ENCODE measurements at places on chromosomes 5 and 9.

DNA sequence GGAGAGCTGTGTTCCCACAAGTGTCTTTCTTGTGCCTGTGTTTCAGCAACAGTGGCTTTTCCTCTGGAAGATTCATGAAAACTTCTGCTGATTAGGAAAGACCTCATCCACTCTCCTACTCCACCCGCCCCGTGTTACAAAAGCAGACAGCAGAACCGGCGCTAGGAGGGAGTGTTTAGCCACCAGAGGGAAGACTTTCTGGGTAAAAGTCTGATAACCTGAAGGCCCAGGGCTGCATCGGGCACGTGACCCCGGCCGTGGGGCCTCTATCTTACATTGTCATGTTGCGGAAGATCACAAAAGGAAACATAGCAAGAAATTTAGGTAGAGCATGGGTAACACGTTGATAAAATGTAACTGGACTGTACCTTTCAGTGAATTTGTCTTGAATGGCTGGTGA is 32.0 kb upstream of the DMRT2 start:
- DNase-seq: peak; percentile 45

- DNase-seq: no peak
These were observed 20.1 kb downstream of the PTCH1 start for GRCh38 chr9:95496687-95497086.

GRCh38 chr9:128707446-128707845 is 5.1 kb downstream of the PKN3 start:
- DNase-seq: no peak

- no peak for DNase-seq
These were observed 43.2 kb downstream of the KIF4B start for GRCh38 chr5:155056644-155057269.

GRCh38 chr5:93164690-93165089 is 416.3 kb downstream of the NR2F1-AS1 start:
- DNase-seq: peak; percentile 67

- DNase-seq: no peak
These were observed 736.3 kb downstream of the TAF11L14 start for GRCh38 chr5:18370531-18370930.

DNA sequence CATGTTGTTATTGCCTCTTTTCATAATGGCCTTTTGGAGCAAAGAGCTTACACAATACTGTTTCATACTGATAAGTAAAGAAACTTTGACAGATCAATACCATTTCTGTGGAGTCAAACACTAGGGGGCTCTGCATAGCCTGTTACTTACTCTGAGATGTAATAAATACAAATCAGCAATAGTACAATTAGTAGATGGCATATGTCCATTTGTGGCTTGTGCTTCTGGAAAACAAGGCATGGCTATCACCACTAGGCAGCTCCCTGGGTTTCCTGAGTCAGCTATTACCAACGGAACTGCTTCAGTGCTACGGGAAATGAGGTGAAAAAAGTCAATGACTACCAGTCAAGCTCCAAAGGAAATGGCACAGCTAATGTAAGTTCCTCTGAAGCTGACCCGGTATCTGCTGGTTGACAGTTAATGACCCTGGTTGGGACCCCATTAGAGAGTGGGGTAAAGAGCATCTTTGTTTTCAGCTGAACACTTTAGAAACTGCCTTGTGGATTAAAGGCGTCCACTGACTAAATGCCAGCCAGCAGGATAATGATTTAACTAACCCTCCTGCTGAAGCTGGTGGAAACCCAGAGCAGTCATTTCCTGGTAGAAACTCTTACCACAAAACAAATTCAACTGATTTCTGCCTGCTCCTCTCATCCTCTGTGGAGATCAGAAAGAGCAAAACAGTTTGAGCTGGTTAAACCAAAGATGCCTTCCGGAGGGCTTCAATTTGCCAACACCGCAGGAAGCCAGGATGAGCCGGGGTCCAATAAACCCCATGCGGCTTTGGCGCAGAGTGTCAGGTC is 69.0 kb upstream of the FAM169A start:
- DNase-seq: peak; percentile 69

DNA sequence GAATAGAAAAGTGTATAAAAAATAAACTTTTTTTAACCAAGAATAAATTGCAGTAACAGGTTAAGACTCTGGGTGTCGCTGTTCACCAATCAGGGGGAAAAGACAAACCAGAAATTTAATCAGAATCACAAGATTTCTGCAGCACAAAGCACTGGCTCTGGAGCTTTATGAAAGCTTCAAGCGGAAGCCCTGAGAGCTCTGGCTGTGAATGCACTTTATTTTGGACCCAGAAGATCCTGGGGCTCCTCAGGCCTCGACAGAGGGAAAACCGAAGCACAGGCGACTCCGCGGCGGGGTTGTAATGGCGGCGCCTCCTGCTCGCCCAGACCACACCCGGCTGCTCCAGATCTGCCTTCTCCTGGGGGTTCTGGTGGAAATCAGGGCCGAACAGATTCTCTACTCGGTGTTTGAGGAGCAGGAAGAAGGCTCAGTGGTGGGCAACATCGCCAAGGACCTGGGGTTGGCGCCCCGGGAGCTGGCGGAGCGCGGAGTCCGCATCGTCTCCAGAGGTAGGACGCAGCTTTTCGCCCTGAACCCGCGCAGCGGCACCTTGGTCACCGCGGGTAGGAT is at the start of gene PCDHGA4:
PCDHGA4 (plus strand) TSS at position 122 of the 570 bp plus-strand sequence; CDS start at position 209, 87 bp downstream.
- DNase-seq: no peak

GRCh38 chr5:35345222-35345621 is 114.9 kb upstream of the PRLR start:
- no peak for DNase-seq

- DNase-seq: no peak
These were observed 96.6 kb downstream of the FNBP1 start for GRCh38 chr9:129946246-129946995.

GRCh38 chr9:72884508-72884907 is 68.3 kb downstream of the ALDH1A1 start:
- DNase-seq: no peak

- no peak for DNase-seq
These were observed 930.3 kb upstream of the ARRDC3 start for GRCh38 chr5:92313385-92313784.

- DNase-seq: no peak
These were observed 41.9 kb upstream of the TNFAIP8 start for GRCh38 chr5:119313658-119314605.

DNA sequence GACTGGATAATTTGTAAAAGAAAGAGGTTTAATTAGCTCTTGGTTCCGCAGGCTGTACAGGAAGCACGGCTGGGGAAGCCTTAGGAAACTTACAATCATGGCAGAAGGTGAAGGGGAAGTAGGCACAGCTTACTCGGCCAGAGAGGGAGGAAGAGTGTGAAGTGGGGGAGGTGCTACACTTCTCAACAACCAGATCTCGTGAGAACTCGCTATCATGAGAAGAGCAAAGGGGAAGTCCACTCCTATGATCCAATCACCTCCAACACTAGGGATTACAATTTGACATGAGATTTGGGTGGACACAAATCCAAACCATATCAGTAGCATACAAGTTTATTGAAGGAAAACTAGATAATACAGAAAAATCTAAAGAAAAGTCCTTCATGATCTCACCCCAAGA is 39.9 kb downstream of the NEURL1B start:
- DNase-seq: no peak
